ENCODE measurements at places on chromosomes 2 and 18.

DNA sequence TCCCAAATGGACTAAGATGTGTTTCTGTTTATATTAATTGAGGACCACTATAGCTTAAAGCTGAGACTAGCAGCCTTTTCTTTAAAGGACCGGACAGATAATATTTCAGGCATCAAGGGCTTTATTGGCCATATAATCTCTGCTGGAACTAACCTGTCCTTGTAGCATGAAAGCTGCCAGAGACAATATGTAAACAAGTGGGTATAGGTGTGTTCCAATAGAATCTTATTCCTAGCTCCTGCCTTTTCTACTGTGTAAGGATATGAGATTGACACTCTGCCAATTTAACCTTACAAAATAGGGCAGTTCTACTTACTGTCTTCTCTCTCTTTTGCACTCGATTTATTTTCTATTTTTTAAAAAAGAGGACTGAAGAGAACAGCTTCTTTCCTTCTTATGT is 74.0 kb downstream of the RHBDD1 start:
- DNase-seq = no peak

DNA sequence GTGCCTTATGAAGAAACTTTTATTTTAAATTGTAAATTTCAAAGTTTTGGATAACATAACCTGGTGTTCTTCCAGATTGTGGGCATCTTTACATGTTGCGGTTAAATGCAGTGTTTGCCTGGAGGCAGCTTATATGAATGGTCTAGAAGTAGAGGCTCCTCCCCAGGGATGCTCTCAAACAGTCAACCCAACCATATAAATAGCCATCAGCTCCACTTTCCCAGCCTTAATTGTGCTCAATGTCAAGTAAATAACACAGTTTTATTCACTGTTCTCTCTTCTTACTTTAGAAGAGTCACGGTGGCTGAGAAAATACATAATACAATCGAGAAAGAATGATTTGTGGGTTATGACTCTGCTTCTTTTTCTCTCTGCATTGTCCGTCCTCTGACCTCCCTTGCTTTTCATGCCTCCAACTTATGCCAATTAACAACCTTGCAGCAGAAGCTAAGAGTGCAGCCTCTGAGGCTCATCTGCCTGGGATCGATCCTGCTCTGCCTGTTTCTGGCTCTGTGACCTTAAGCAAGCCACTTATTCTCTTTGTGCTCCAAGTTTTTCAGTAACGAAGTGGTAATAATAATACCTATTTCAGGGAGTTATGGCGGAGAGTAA is 100.3 kb downstream of the DAW1 start:
- no peak for DNase-seq

- no peak for DNase-seq
Measured at GRCh38 chr2:176165370-176166050, 8.4 kb downstream of the HOXD3 start.

DNA sequence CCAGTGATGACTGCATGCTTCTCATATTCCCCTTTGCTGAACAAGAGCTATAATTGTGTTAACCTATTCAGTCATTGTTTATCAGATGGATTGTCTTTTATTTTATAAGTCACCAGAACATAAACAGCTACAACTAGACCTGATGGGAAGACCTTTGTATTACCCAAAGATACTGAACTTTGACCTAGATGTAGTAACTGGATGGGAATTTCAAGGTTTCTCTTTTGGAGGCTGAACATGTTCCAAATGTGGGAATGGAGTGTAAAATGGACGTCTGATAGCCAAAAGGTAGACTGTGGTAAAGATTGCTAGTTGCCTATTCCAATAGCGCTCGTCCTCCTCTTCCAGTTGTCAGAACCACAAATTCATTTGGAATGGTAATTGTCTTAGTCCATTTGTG is 56.4 kb upstream of the ST3GAL5 start:
- DNase-seq = no peak

- no peak for DNase-seq
Measured at GRCh38 chr2:64111426-64111825, 32.8 kb downstream of the PELI1 start.

GRCh38 chr2:190184460-190184859 is 121.9 kb upstream of the MSTN start:
- no peak for DNase-seq

DNA sequence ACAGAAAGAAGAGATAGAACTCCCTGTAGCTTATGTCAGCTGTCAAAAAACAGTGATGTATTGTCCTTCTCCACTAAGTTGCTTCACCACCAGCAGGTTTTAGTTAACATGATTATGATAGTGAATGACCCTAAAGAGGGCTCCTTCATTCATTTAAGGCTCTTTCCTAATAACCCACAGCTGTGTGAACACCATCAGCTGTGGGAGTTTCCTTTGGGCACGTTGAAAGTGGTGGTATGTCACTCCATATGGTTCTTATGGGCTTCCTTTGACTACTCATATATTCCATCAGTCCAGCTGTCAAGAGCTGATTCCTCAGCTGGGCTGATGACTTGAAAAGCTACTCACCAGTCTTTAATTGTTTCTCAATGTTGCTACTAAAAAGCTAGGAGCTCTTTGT is 210.3 kb downstream of the UBE2E3 start:
- no peak for DNase-seq

- no peak for DNase-seq
Measured at GRCh38 chr2:216802516-216803215, 57.2 kb downstream of the TNP1 start.

GRCh38 chr2:104818264-104818663 is 35.7 kb upstream of the POU3F3 start:
- DNase-seq = no peak

GRCh38 chr2:151817929-151818328 is 10.3 kb downstream of the ARL5A start:
- no peak for DNase-seq

DNA sequence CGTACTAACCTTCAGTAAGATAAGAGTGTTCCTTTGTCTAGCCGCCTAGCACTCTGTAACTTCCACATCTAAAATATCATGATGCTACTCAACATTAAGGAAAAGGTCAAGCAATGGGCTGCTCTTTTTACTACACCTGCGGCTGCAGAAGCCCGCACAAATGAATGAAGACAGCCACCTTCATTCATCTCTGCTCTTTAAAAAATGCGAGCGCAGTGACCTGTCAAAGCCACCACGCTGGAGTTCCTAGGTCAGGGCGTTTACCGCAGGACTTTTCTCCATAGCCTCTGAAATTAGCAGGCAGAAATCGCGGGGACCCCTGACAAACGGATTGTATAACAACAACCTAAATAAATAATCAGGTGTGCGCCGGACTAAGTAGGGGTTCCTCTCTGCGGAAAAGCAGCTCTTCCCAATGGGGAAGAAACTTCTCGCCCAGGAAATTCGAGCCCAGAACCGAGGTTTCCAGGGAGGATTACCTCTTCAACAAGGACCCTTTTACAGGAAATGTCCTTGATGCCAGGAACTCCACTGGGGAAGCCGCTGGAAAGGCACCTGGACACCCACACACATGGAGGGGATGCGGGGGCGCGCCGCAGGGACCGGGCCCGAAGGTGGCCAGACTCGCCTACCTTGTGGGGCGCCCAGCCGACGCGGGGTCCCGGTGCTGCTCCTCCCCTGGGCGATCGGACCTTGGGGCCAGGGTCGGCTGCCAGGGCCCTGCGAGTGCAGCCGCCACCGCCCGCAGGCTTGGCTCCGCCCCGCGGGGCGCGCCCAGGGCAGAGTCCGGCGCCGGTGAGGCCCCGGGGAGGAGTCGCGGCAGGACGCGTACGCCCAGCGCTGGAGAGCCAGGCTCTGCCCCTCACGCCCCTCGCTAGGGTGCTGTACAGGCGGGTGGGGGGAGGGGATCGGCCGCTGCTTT is at the start of gene CCDC68:
TSS of gene CCDC68 (minus strand) at position 758 of the 922 bp plus-strand sequence. CDS start 16,670 bp downstream, outside the sequence.
- DNase-seq = no peak

- no peak for DNase-seq
Measured at GRCh38 chr2:1935476-1935875, 191.2 kb upstream of the PXDN start.

GRCh38 chr2:134736167-134736880 is 17.5 kb upstream of the TMEM163 start:
- no peak for DNase-seq

DNA sequence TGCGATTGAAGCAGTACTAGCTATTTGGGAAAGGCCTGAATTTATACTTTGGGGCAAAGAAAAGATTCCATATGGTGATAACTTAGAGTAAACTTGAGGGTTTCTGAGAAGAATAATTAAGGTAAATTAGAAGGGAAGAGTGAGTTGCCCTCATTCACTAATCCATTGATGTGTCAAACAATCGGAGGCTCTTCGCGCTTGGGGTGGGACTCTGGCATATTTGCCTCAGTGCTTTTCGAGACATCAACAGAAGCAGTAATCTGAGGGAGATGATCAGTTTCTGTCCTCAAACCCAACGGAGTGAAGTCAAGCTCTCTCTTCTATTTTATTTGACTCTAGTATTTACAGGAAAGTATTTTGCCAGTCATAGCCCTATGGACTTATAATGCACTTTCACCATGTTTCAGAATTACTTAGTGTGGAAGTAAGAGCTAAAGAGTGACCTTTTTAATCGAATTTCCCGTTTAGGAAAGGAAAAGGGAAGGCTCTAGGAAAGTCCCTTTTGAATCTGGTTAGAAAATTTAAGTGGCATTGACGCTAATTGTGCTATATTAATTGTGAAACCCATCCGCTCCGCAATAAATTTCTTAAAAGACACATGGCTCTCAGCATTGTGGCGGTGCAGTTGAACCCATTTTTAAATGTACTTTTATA is 1.3 kb downstream of the RAB10 start:
- peak; percentile 60 for DNase-seq

DNA sequence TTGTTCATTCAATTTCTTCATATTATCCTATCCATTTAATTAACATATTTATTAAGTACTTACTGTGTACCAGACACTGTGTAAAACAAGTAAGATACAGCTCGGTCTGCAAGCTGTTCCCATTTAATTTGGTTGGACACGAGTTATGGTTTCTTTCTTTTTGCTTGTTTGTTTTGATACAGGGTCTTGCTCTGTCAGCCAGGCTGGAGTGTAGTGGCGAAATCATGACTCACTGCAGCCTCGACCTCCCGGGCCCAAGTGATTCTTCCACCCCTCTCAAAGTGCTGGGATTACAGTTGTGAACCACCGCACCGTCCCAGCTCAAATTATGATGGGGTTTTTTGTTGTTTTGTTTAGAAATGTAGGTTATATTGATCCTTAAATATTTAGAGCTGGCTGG is 9.0 kb downstream of the CYBRD1 start:
- DNase-seq = no peak

- DNase-seq = no peak
Measured at GRCh38 chr2:113854208-113854607, 35.7 kb upstream of the ACTR3 start.

GRCh38 chr2:147181351-147182029 is 663.3 kb upstream of the ACVR2A start:
- no peak for DNase-seq

GRCh38 chr2:31203916-31204315 is 13.4 kb downstream of the CAPN14 start:
- DNase-seq = no peak

DNA sequence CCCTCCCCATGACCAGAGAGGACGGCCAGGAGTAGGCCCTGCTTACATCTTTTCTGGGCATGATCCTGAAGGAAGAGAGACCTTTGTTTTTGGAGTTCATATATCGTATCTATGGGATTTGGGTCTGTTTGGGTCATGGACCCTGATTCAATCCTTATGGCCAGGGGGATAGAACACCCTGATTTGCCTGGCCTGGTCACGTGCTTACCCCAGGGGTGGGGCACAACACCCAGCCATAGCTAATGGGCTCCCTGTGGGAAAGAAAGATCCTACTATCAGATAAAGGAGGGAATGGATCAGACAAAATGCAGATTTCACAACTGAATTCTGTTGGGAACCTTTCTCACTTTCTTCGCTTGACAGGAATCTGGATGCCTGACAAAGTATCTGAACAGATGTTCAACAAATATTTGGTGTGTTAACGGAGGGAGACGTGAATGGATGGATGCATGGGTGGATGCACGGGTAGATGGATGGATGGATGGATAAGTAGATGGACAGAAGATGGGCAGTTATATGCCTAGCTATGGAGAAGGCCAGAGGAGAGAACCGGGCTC is 155.9 kb downstream of the KLHL29 start:
- no peak for DNase-seq

DNA sequence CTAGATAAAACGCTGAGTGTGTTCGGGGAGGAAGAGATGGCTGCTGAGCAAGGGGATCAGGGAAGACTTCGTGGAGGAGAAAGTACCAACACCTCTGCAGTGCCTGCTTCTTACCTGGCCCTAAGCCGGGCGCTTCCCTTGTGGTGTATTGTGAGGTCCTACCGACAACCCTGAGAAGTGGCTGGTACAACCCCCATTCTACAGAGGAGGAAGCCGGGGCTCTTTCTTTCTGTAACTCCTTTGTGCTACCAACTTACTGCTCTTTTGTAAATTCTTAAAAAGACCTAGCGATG is 96.9 kb downstream of the ARMC9 start:
- no peak for DNase-seq

- no peak for DNase-seq
Measured at GRCh38 chr2:19929226-19929625, 27.4 kb upstream of the TTC32 start.

GRCh38 chr2:196277002-196277401 is 105.6 kb upstream of the STK17B start:
- no peak for DNase-seq

- no peak for DNase-seq
Measured at GRCh38 chr2:9737053-9737875, 106.0 kb upstream of the TAF1B start.

- no peak for DNase-seq
Measured at GRCh38 chr2:3628241-3628679, 29.7 kb upstream of the ALLC start.

GRCh38 chr2:64085936-64086335 is 58.3 kb downstream of the PELI1 start:
- no peak for DNase-seq

- DNase-seq = no peak
Measured at GRCh38 chr18:12315490-12315889, 7.4 kb downstream of the TUBB6 start.

DNA sequence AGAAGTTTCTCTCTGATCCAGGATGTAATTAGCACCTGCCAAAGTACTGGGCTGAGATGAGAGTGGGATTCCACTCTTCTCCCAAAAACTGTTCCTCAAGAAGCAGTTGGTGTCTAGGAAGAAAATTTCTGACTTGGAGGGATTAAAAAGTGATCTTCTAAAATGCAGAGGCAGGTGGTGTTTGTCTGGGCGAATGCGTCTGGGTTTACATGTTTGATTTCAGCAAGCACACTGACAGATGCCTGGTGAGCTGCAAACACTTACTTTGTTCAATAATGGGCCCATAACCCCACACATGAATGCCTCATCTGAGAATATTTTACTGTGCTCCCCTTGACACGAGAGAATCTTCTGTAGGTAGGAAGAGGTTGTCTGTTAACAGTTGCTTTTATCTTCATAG is 24.3 kb upstream of the KCNF1 start:
- DNase-seq = no peak

GRCh38 chr2:23480957-23481797 is 96.2 kb downstream of the KLHL29 start:
- DNase-seq = no peak
